Fibroblast of the aortic adventitia (primary cell): ENCODE measurements at places on chromosomes 12 and 14. TPM values are rescaled to one million over a fixed set of nuclear protein-coding genes. Genes with fewer than 3 reads are reported as not detected.

The E2F7 gene
- 2.3 and 23.4 TPM in 2 replicates for total RNA-seq

The RNF212B gene
- total RNA-seq = not detected in 2 replicates

The APAF1 gene
- 20.4 and 24.1 TPM in 2 replicates for total RNA-seq

The TMEM63C gene
- total RNA-seq = 1.9 TPM in 1 of 2 replicates, not detected in the other

The ARHGEF40 gene
- total RNA-seq = 47.4 and 71.9 TPM in 2 replicates

The SMCO3 gene
- 0.09 TPM in 1 of 2 replicates, not detected in the other for total RNA-seq

The BCAT1 gene
- total RNA-seq = 186 and 453 TPM in 2 replicates

The TTC8 gene
- 32.8 and 62.6 TPM in 2 replicates for total RNA-seq

The CELA1 gene
- 0.25 TPM in 1 of 2 replicates, not detected in the other for total RNA-seq

The POTEM gene
- not detected in 2 replicates for total RNA-seq

The NKX2-1 gene
- not detected in 2 replicates for total RNA-seq

The GPR162 gene
- 2.6 and 3.5 TPM in 2 replicates for total RNA-seq

The BRF1 gene
- total RNA-seq = 28.8 and 49.4 TPM in 2 replicates

The DIO2 gene
- 0.74 and 66.0 TPM in 2 replicates for total RNA-seq

The ISM2 gene
- total RNA-seq = 0.09 TPM in 1 of 2 replicates, not detected in the other
